A549 treated with Hydrocortisone at 1 μM for 4 hours (cell line): ENCODE measurements at places on chromosomes 7 and 10. TPM values are rescaled to one million over a fixed set of nuclear protein-coding genes. Genes with fewer than 3 reads are reported as not detected.

The IGFBP3 gene
- 118 to 196 TPM (median 163 TPM) in 5 replicates for total RNA-seq

The INMT gene
- total RNA-seq = not detected in 5 replicates

The CALML5 gene
- not detected in 5 replicates for total RNA-seq

The ACBD7 gene
- total RNA-seq = 0.97 to 1.4 TPM (median 1.1 TPM) in 5 replicates

The MLXIPL gene
- 0.75 to 1.2 TPM (median 1.1 TPM) in 5 replicates for total RNA-seq

The ST8SIA6 gene
- 0.06 to 0.12 TPM (median 0.06 TPM) in 4 of 5 replicates, not detected in the other for total RNA-seq

The GRM3 gene
- total RNA-seq = not detected in 5 replicates

The ZNF775 gene
- total RNA-seq = 4.7 to 7.8 TPM (median 6.1 TPM) in 5 replicates

The ZKSCAN5 gene
- 8.7 to 11.6 TPM (median 9.7 TPM) in 5 replicates for total RNA-seq

The GATA3 gene
- 4.0 to 5.2 TPM (median 4.9 TPM) in 5 replicates for total RNA-seq

The IKZF1 gene
- total RNA-seq = not detected in 5 replicates

The BICC1 gene
- 14.6 to 25.3 TPM (median 17.1 TPM) in 5 replicates for total RNA-seq

The GRM8 gene
- total RNA-seq = 0.09 to 0.18 TPM in 2 of 5 replicates, not detected in the others

The FFAR4 gene
- 0.06 to 0.12 TPM (median 0.08 TPM) in 5 replicates for total RNA-seq

The RNF133 gene
- not detected in 5 replicates for total RNA-seq
